ENCODE measurements at places on chromosomes 3 and 15.

DNA sequence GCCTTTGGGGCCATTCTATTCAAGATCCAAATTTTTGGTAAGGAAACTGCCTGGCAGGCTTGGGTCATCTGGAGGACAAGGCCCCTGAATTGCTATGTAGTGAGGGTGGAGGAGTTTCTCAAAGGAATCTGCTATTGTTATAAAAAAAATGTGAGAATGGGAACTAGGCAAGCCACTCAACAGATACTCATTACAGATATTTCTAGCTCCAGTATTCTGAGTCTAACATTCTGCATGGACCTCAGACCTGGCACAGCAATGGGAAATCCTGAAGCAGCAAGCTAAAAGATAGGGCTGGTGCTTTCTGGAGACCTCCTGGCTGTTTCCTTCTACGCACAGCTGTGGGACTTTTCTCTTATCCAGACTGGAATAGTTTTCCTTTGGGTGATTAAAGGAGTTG, 430.7 kb upstream of the RBMS3 start:
- DNase-seq, result no peak

DNA sequence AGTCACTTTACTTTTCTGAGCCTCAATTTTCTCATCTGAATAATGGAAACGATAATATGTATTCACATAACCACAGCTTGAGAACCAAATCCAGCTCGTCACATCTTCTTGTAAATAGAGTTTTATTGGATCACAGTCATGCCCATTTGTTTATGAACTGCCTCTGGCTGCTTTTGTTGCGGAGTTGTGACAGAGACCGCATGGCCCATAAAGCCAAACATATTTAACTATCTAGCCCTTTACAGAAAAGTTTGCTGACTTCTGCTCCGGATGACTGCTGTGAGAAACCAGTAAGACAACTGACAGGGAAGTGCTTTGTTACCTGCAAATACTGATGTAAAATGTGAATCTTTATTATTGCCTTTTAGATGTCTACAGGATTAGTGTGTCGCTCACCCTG, 216.0 kb downstream of the RORA start:
- DNase-seq, result no peak

DNA sequence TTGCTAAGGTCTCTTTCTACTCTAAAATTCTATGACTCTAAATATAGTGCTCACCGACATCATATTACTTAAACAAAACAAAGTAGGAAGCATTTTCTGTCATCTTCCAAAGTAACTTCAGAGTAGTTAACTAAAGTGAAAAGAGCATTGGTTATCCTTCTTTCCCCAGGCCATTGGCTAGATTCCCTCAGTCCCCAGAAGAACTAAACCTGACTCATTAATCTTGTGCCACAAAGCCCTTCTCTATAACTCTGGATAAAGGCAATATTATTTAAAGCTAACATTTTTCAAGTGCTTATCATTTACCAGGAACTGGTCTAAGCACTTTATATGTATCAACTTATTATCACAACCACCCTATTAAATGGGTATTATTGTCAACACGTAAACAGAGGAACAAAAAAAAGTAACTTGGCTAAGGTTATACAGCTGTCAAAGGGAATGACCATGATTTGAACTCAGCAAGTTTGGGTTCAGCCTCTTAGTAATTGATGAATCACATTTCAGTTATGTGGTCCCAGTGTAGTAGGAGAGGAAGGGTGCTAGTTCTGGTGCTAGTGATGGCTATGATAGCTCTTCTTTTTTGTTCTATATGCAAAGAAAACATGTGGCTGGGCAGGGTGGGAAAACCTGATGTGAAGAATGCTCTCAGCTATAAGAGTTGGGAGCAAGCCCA, 304.9 kb downstream of the FGF12 start:
- no peak for DNase-seq

GRCh38 chr15:100947760-100948429, 28.7 kb downstream of the LRRK1 start:
- DNase-seq, result no peak

DNA sequence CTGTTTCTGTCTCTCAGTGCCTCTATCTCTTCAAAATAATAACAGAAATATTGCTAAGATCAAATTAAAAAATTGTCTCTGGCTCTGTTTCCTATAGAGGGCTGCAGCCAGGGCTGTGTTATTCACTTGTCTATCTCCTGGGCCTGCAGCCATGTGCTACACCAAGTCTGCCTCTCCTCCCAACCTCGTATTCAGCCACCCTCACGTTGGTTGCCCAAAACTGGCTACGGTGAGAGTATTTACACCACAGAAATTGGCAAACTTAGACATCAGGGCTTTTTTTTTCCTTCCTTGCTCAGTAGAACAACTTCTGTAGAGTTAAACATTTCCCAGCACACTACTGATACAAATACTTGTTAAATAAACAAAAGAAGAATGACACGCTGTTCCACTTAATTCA, 320.9 kb upstream of the ICE2 start:
- no peak for DNase-seq

DNA sequence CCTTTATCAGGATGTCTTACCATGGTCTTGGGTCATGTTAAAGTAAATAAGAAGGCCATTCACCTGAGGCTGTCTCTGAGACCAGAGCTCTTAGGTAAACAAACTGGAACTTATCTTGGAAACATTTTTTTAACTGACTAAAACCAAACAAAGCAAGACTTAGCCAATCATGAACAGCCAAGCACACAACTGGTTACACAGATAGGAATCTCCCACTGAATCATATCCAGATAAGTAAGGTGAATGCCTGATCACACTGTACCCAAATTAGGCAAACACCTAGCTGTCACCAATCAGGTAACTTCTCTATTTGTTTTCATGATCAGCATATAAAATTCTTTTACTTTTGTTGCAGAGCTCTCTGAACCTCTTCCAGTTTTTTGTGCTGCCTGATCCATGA, 205.4 kb downstream of the CNTN3 start:
- no peak for DNase-seq

GRCh38 chr3:108097322-108098002, 6.6 kb upstream of the CD47 start:
- no peak for DNase-seq
